ENCODE measurements at places on chromosomes 11 and 22. TPM values are rescaled to one million over a fixed set of nuclear protein-coding genes. Genes with fewer than 3 reads are reported as not detected.

The GLYAT gene
- not detected for total RNA-seq

The ESAM gene
- 13.6 TPM for total RNA-seq

The RTN4R gene
- total RNA-seq, result 0.13 TPM

The PKNOX2 gene
- total RNA-seq, result 1.1 TPM

The ABCC8 gene
- total RNA-seq, result not detected

The CELSR1 gene
- 1.6 TPM for total RNA-seq

The SLC22A9 gene
- not detected for total RNA-seq
